ENCODE measurements at places on chromosomes 11 and 22.

DNA sequence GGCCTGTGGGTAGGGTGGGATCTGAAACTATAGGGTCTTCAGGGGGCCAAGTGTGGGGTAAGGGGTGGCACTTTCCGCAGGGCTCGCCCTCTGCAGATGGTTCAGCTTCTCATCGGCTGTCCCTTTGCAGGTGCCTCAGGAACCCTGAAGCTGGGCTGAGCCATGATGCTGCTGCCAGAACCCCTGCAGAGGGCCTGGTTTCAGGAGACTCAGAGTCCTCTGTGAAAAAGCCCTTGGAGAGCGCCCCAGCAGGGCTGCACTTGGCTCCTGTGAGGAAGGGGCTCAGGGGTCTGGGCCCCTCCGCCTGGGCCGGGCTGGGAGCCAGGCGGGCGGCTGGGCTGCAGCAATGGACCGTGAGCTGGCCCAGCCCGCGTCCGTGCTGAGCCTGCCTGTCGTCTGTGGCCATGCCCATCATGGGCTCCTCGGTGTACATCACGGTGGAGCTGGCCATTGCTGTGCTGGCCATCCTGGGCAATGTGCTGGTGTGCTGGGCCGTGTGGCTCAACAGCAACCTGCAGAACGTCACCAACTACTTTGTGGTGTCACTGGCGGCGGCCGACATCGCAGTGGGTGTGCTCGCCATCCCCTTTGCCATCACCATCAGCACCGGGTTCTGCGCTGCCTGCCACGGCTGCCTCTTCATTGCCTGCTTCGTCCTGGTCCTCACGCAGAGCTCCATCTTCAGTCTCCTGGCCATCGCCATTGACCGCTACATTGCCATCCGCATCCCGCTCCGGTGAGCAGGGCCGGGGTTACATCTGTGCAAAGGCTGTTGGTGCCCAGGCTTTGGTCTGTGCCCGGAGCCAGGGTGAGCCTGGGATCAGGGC is 5.8 kb downstream of the ADORA2A start:
- no peak for DNase-seq

GRCh38 chr22:28075358-28075981 is 156.4 kb upstream of the PITPNB start:
- DNase-seq = no peak

DNA sequence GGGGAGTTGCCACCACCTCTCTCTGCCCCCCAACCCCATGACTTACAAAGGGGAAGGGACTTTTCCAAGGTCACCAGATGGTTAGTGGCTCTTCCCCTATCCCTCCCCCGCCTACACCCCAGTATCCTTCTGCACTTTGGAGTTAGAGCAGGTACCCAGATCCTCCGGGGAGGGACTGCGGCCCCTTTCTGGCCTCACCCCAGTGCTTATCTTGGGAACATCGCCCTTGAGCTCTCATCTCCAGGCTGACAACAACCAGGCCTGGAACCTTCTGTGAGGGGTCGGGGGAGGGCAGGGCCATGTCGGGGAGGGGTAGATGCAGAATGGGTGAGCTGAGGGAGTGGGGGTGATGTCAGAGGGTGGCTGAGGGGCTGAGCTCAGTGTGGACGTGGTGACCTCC is 7.5 kb upstream of the NAALADL1 start:
- DNase-seq = no peak

DNA sequence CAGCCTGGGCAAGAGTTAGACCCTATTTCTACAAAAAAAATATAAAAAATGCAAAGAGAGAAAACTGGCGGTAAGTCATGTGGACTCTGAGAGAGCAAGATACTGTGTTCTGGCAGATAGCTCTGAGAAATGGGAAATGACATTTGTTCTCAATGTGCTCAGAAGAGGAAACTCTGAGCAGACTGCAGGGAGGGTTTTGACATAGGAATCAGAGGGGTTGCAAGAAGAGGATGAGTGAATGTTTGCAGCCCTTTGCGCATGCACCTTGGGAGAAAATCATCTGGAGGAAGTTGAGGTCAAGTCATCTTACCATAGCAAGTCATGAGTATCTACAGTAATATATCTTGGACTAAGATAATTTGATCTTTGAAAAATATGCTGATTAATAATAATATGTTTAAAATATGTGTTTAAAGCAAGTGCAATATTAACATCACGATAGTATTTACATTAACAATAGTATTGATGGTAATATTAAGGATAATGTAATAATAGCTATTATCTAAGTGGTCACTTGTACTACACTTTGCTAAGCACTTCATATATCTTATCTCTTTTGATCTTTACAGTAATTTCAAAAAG is 2.6 kb downstream of the ACER3 start:
- DNase-seq = no peak

- no peak for DNase-seq
These were observed 6.2 kb upstream of the KCNA4 start for GRCh38 chr11:30023074-30023473.

GRCh38 chr22:22731374-22731676 is 86.9 kb downstream of the GGTLC2 start:
- no peak for DNase-seq

All from CD4-positive, alpha-beta T cell treated with Interleukin-15 for 4 hours (primary cell).